ENCODE measurements at places on chromosomes 6 and 20. TPM values are rescaled to one million over a fixed set of nuclear protein-coding genes. Genes with fewer than 3 reads are reported as not detected.

DNA sequence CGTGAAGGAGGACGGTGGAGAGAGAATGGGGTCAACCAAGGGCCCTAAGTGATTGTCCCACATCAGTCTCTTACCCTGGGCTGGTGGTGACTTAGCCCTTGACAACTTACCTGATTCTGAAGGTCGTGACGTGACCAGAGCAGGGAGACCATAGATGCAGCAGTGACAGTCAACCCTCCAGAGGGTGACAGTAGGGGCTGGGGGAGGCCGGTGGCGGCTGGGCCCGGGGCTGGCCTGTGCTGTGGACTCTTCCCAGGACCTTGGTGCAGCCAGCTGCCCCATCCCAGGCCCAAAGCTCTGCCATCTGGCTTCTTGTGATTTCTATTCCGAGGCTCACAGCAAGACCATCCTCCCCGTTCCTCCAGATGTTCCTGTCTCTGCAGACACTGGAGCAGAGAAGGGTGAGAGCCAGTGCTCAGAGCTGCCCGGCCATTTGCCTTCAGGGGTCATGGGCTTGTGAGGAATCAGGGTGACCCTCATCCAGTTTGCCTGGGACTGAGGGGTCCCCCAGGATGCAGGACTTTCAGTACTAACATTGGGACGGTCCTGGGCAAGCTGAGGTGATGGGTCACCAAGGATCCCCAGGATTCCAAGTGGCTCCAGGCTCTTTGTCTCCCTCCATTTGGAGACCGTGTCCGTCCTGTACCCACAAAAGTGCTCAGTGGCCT lies 36.0 kb downstream of the SUMO4 start:
- no peak overlapping the region for H3K4me3 ChIP-seq
- no peak for DNase-seq
- no peaks in the 10 kb centered on the region for H3K27me3 ChIP-seq
- H3K27ac ChIP-seq = no peak overlapping the region
- no peaks in the 10 kb centered on the region for H3K36me3 ChIP-seq
- no peaks in the 10 kb centered on the region for H3K4me1 ChIP-seq

GRCh38 chr6:1610497-1611321 lies 994 bp downstream of the FOXC1 start:
- peak overlapping the region; percentile 55 for H3K4me3 ChIP-seq
- no peak for DNase-seq
- no peaks in the 10 kb centered on the region for H3K4me1 ChIP-seq
- peak overlapping the region; percentile 79 for H3K27ac ChIP-seq

DNA sequence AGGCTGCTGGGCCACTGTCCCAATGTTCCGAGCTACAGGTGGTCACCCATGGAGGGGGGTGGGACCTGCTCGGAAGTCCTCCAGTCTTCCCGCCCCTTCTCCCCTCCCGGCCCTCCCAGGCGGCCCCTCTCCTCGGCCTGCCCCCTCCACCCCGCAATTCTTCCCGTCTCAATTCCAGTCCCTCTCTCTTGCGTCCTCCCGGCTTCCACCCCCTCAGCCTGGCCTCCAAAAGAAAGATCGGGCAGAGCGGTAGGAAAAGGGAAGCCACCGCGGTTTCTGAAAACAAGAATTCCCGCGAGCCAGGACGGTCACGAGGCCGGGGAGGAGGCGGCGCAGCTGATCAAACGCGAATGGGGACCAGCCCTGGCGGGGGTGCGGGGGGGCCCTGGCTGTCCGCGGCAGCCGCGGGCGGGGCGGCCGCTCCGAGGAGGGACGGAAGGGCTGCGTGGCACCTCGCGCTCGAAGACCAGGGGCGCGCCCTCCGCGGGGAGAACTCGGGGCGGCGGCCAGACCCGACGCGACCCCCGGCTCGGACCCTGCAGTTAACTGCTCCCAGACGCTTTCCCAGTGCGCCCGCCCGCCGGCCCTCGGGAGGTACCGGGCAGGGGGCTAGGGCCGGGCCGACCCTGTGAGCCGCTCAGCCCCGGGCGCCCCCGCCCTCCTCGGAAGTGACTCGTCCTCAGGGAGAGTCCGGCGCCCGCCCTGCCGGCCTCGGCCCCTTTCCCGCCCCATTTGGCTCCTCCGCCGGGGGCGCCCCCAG lies 1.0 kb downstream of the PXDC1 start:
- H3K27ac ChIP-seq = peak overlapping the region; percentile 97
- peak; percentile 81 for DNase-seq
- H3K4me3 ChIP-seq = peak overlapping the region; percentile 83

DNA sequence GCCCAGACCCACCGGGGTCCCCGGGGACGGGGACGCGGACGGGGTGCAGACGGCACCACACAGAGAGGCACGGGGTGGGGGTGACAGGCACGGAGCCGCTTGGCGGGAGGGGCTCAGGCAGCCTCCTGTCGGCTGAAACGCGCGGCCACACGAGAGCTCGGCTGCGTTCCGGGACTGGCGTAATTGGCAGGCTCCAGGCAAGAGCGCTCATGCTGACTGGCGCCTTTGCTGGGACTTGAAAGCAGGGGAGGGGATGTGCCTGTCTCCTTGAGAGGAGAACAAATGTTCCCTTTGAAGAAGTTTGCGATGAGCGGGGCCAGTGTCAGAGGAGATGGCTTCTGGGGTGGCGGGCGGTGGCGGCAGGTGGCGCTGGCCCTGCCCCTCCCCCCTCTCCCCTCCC lies 25.8 kb downstream of the BHLHE23 start:
- no peaks in the 10 kb centered on the region for H3K36me3 ChIP-seq
- no peaks in the 10 kb centered on the region for H3K4me1 ChIP-seq
- peaks cover 20% of the 10 kb centered on the region for H3K27me3 ChIP-seq
- H3K27ac ChIP-seq = no peak overlapping the region
- no peak overlapping the region for H3K4me3 ChIP-seq

Gene TREML1
- 1.2 TPM for total RNA-seq

Gene MYCT1
- 17.2 TPM for total RNA-seq
